ENCODE measurements at places on chromosomes 2 and 18.

GRCh38 chr2:95047629-95048510 is 22.4 kb downstream of the MAL start:
- no peak for DNase-seq

- DNase-seq = no peak
Measured at GRCh38 chr2:75610671-75611070, 35.9 kb upstream of the MRPL19 start.

DNA sequence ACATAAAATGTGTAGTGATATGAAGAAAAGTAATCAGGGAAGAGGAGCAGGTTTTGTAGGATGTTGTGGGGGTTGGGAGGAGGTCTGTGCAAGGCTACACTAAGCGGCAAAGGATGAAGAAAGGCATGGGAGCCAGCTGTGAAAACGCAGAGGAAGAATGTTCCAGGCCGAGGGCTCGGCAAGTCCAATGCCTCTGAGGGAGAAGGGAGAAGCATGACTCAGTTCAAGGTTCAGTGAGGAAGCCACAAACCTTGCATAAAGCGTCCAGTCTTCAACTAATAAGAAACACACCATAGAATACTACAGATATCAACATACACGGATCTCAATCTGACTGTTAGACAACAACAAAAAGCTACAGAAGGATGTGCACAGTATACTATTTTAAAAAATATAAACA is 16.2 kb downstream of the EPB41L3 start:
- no peak for DNase-seq

DNA sequence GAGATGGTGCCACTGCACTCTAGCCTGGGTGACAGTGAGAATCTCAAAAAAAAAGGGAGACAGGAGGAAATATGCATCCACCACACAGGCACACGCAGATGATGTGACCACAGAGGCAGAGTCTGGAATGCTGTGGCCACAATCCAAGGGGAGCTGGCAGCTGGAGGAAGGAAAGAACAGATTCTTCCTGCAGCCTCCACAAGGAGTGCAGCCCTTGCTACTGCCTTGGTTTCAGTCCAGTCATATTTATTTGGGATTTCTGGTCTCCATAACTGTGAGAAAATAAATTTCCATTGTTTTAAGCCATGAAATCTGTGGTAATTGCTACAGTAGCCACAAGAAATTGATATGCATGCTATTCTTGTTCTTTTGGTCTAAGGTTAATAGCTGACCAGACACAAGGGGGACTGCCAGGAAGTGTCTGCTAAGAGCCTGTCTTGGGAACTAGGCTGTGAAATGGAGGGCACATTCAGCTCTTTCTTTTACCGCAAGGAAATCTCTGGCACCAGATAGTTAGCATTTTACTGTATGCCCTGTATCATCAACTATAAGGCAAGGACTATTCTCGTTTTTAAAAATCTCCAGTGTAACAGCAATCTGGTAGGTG is 133.1 kb upstream of the SEC11C start:
- DNase-seq = no peak

DNA sequence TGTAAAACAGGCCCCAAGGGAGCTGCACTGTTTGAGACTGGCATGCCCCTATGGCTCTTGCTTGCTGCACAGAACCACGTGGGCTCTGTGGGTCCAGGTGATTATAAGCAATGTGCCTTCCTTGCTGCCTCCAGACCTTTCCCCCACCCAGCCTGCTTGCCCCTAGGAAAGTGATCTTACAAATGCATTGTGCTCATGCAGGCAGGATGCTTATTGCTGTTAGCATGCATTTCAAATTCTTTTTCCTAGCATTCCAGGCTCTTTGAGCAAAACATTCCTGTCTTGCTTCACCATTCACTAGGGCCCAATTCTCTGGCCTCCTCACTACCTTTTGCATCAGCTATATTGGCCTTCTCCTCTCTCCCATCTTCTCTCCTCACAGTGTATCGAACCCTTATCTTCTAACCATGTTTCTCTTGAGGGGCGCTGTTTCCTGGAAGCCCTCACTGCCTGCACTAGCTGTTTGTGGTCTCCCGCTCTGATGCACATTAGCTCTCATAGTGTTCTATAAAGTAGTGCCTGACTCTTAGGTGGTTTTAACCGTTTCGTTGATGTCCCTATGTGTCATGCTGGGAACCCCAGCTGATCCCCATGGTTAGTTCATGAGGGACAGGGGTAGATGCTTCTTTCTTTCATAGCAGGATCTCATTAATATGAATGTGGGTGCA is 152.9 kb upstream of the EPAS1 start:
- DNase-seq = no peak

- no peak for DNase-seq
Measured at GRCh38 chr2:122101319-122101718, 345.9 kb downstream of the TSN start.
